Astrocyte of the cerebellum (primary cell): ENCODE measurements at places on chromosomes 11 and 22.

GRCh38 chr22:19626042-19626587, 88.2 kb upstream of the SEPTIN5 start:
- no peak for DNase-seq

- no peak for DNase-seq
These were observed 54.6 kb upstream of the PAX6 start for GRCh38 chr11:31865606-31866300.

DNA sequence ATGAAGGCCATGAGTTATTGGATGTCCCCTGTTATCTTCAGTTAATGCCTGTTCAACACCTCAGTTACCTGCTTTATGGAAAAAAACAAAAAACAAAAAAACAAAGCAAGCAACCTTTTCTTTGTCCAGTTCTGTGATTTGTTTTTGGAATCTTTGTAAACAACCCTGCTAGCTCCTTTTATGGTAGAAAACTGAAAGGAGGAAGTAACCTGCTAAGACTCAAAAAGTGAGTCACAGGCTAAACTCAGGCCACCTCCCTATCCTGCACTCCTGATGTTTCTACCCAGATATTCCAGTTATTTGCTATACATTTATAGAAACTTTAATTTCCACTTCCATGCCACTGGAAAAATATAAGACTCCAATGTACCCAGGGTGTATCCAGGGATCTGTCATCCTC, 20.6 kb upstream of the TLCD5 start:
- DNase-seq: no peak

DNA sequence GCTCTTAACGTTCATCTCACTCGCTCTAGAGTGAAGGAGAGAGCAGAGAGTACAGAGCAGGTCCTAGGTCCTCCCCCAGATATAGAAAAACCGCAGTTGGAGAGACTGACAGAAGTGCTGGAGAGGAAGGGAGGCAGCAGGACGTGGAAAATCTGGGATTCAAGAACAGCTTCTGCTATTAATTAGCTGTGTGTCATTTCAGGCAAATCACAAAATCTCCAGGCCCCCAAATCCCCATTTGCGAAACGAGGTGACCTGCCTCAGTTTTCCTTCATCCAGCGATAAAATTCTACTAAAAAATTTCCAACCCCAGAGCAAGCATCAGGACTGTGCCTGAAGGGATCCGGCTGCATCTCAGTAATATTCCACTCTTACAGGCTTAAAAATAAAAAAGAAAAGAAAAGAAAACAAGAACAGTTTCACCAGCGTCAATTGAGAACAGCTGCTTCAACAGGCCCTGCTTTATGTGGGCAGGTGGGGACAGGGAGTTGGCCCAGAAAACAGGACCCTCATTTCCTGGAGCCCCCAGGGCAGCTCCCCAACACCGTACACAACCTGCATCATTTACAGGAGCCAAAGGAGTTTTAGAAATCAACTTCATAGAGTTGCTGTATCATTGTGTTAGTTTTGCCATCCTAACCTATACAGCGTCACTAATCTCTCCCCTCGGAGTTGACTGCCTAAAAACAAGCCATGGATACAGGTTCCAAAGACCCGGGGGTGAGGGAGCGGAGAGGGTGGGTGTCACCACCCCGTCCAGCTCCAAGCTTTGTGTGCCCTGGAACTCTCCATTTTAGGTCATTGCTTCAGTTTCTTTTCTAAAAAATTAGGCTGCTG, 2.3 kb upstream of the MALAT1 start:
- DNase-seq: no peak

DNA sequence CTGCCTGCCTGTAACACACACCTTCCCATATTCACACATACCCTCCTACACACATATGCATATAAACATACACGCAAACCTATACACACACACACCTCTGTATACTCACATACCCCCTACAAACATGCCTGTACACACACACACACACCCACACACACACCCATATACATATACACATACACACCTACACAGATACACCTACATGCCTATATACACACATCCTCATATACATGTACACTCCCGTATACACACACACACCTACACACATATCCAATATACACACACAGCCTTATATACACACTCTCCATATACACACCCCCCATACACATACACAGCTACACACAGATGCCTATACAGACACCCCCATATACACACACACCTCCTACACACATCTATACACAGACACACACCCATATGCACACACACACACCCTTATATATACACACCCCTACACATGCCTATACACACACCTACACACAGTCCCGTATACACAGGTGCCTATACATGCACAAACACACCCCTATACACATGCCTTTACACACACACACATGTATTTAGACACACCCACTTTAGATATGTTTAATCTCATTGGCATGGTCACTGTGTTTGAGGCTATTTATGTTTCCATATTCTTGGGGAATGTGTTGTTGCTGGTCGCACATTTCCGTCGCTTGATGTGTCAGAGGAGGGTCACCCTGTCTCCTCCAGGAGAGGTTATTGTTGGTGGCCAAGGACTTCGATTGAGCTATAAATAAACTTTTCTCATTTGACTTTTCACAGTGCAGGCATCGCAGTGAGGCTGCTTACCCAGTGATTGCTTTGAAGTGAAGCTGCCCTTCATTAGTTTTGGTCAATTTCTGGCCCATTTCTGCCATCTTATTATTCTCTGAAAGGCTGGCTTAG, 243.3 kb downstream of the TBC1D22A start:
- no peak for DNase-seq
